ENCODE measurements at places on chromosomes 6 and 20.

DNA sequence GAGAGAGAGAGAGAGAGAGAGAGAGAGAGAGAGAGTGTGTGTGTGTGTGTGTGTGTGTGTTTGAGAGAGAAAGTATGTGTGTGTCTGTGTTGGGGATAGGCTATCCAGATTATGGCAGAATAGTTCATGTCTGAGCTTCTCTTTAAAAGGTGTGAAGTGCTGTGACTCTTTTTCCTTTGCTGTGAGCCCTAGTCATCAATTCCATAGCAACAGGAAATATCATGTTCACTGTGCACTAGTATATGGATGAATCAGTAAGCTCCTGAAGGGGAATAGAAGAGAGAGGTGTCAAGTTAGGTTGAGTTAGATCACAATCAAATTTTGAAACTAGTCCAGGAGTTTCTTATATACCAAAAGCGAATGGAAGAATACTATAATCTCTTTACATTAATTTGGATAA is 318.7 kb downstream of the RFPL4B start:
- DNase-seq, result no peak

GRCh38 chr20:45987108-45987780 is 15.2 kb upstream of the ZNF335 start:
- DNase-seq, result peak; percentile 55

DNA sequence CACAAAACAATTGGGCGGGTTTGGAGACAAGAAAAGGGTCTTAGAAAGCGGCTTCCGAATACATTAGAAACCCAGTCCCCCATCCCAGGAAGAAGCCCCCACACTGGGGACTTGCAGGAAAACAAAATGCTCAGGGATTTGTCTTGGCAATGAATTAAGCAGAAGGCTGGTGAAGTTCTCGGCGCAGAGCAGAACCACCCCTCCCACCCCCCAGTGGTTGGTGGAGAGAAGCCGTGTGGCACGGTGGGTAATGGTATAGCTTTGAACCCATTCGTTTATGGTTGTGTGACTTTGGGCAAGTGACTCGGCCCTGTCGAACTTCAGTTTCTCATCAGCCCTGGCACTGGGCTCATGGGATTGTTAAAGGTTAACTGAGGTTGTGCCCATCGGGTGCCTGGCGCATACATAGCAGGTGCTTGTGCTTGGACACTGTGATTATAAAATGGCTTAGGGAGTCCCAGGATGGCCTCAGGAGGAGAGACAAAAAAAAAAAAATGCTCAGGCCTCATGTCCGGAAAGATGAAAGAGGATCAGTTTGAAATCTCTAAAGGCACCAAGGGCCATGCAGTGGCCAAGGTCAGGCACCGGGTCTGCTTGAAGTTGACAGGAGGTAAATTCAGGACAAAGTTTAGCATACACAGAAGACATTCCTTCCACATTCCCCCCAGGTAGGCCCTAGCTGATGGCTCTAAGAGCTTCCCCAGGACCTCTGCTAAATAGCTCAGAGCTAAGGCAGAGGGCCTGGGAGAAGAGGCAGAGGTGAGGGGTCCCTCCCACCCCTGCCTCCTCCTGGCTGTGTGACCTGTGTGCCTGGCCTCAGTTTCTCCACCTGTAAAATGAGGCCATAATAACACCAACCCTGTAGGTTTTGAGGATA is 120.1 kb upstream of the PTPN1 start:
- no peak for DNase-seq

DNA sequence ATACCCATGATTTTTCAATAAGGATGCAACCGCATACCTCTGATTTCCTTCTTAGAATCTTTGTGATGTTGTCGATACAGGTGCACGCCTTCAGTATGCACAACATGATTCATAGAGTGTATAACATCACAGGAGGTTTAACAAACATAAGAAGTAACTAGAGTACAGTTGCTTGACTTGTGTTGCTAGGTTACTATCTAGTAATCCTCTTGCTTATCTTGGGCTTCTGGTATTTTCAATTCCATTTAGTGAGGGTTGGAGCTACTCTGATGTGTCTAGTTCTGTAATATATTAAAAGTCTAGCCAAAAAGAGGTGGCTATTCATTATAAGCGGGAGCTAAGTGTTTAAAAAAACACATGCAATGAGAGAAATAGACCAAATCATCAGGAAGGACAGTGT is 85.5 kb upstream of the TENT5A start:
- DNase-seq, result no peak

GRCh38 chr20:50582591-50583234 is 72.5 kb downstream of the PTPN1 start:
- no peak for DNase-seq

Measured in stimulated activated CD8-positive, alpha-beta memory T cell treated with anti-CD3 and anti-CD28 coated beads, Interleukin-12 subunit alpha, Interleukin-12 subunit beta, amount 100 ng/mL, for 1 hour (primary cell).